ENCODE measurements at places on chromosomes 2 and 18.

- DNase-seq: no peak
These were observed 64.1 kb downstream of the TANC1 start for GRCh38 chr2:159032580-159032979.

DNA sequence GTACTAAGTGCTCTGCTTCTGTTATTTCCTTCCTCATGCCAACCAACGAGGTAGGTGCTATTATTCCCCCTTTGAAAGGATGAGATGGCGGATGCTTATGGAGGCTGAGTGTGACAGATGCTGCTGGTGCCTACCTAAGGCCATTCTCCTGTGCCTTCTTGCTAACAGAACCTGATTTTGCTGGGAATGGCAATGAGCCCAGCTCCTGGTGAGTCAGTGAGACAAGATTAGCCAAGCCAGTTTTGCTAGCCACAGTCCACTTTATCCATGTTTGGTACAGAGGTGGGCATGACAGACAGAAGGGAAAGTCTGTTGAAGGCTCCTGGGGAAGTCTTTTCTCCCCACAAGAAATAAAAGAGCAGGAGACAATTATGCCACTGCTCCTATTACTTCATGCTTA is 43.7 kb upstream of the TMEM163 start:
- DNase-seq: no peak

DNA sequence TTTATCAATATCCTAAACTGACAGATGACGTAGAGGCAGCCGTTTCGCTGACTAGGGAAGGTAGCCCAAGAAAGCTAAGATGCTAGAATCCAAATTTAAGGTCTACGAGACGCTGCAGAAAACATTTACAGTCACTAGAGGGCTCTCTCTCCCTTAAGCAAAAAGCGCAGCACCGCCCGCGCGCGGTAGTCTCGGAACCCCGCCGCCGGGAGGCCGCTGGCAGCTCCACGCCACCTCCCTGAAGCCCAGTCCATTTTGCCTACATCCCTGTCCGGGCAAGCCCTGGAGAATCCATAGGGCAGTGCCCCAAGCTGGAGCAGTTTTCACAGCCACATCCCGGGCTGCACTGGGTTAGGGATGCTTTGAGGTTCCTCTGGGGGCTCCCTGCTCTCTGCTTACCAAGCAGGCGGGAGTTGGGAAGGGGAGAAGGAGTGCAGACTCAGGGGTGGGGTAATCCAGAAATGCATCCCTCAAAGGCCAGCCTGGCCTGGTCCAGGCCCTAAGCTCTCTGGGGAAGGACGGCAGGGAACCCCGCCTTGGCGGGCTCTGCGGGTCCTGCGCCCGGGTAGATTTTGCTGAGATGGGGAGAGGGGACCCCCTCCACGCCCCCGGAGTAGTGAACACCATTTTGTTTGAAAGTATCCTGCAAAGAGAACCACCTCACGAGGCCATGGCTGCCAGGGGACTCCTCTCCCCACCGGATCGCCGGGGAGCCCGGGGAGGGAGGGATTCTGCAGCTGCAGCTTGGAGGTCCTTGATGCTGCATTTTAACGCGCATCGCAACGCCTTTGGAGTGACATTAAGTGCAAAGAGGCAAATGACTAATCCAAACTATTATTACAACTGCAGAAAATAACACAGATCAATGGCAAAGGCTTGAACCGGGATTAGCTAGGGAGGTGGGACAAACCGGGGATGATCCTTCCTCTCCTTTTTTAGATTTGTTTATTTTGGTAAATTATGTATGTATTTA is 1.3 kb upstream of the DPYSL5 start:
- peak; percentile 80 for DNase-seq

GRCh38 chr2:132519566-132519965 is 103.0 kb downstream of the GPR39 start:
- no peak for DNase-seq

DNA sequence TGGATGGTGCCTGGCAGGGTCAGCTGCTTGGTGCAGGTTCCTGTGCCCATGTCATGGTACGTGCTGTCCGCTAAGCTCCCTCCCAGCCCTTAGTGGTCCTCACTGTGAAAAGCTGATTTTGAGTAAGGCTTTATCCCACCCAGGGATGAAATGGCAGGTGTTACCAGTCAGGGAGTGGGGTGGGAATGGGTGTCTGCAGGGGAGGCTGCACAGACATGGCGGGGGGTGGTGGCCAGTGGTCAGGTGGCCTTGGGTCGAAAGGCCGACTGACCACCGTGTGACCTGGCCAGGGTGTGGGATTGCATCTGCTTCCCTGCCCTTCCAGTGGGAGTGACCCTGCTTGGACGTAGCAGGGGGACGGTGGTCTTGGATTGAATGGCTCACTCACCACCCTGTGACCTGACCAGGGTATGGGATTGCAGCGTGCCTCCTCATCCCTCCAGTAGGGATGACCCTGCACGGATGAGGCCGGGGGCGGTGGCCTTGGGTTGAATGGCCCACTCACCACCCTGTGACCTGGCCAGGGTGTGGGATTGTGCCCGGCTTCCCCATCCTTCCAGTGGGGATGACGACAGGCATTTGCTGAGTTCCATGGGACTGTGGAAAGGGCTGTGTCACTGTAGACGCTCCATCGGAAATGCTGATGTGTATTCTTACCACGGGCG is 29.8 kb downstream of the AGAP1 start:
- no peak for DNase-seq

GRCh38 chr2:52117299-52117698 is 1085.4 kb upstream of the NRXN1 start:
- no peak for DNase-seq

DNA sequence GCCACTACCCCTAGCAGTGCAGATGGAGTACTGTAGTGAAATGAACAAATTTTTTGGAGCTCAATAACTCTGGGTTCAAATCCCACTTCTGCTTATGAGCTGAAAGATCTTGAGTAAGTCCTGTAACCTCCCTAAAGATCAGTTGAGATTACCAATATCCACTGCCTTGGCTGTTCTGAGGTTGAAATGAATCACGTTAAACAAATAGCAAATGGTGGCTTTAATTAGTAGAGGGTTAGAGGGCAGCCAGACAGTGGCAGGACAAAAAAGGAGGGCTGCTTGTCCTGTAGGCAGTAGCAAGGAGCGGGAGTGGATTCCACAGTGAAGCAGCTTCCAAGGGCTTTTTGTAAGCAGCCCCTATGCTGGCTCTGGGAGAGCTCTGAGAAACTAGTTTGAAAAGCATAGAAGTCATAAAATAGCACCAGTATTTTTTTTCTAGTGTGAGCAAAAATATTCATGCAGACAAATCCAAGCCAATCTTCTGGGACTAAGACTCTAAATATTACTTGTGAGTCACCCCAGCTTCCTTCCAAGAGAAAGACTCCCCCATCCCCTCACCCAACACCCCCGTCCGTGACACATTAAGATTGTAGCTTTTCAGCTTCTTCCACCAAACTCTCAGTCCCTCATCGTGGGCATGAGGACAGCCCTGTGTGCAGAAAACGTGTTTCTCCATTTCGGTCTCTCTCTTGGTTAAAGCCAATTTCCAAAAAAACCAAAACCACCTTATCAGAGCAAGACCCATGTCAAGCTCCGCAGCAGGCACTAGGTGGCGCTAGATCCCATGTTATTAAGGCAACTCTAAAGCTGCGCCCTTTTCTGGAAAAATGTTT is 123.5 kb upstream of the LGALSL start:
- DNase-seq: peak; percentile 85

DNA sequence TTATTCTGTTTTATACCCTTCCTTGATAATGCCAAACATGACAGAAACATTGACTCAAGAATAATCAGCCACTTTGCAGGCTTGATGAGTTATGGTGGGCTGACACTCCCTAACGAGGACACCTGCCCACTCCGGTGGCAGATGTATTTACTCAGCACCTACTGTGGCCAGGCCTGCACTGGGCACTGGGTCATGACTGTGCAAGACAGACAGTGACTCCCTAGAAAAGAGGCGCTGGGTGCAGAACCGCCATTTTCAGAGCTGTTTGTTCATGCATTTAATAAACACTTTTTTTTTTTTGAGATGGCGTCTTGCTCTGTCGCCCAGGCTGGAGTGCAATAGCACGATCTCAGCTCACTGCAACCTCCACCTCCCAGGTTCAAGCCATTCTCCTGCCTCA is 32.5 kb downstream of the SNED1 start:
- no peak for DNase-seq

- no peak for DNase-seq
These were observed 638 bp downstream of the CEP192 start for GRCh38 chr18:12991821-12992179.

DNA sequence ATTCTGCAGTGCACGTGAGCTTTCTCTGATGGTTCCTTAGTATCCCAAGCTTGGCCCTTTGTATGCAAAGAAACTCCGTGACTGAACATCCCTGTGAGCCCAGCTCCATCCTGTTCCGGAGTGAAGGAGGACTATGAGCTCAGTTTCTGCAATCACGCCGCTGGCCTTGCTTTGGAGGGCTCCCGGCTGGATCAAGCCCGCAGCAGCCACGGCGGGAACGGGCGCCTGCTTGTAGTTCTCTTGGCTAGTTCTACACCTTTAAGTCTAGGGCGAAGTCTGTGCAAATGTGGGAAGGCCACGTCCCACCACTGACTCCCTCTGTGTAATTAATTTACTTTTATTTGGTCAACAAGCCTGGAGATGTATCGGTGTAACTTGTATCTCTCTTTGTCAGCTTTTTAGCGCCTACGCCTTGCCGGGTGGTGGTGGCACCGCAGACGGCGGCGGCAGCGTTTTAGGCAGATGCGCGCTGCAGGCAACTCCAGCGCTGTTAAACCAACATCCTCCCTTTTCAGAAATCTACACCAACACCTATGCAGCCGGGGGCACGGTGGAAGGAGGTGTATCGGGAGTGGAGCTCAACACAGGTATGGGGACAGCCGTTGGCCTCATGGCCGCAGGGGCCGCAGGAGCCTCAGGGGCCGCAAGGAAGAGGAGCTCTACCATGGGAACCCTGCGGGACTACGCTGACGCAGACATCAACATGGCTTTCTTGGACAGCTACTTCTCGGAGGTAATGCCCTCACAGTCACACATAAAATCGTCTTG is 34.3 kb downstream of the DSG4 start:
- no peak for DNase-seq

GRCh38 chr2:71389384-71390072 is 57.9 kb downstream of the ZNF638 start:
- DNase-seq: no peak

DNA sequence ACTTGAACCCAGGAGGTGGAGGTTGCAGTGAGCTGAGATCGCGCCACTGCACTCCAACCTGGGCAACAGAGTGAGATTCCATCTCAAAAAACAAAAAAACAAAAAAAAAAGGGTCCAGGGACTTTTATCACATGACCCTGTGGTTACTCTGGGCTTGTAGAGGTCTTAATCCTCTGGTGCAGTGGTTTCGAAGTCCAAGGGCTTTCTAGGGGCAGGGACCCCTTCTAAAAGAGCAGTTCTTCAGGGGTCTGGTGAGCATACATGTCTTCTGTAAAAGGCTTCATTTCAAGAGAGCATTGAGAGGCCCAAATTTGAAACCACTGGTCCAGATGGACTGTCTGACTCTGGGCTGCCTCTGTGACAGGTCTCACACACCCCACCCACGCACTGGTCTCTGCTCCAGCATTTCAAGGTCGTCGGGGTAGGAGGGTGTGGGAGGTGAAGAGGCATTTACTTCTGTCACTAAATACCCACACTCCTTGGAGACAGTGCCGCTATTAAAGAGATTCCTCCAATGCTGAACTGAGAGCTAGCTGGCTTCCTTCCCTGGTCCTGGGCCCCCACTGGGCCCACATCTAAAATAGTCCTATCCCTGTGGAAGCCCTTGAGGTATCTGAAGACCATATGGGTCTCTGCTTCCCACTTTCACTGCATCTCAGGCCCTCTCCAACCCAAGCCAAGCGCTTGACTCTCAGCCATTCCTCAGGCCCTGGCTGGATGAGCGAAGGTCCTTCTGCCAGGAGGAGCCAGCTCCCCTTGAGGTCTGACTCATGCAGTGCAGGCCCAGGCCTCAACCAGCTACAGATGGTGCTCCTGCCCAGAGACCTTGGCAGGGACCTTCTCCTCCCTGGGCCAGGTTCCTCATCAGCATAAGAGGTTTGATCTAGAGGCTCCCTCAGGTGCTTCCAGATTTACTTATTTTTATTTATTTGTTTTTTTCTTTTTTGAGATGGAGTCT is 44.8 kb downstream of the PAX8 start:
- DNase-seq: peak; percentile 11

DNA sequence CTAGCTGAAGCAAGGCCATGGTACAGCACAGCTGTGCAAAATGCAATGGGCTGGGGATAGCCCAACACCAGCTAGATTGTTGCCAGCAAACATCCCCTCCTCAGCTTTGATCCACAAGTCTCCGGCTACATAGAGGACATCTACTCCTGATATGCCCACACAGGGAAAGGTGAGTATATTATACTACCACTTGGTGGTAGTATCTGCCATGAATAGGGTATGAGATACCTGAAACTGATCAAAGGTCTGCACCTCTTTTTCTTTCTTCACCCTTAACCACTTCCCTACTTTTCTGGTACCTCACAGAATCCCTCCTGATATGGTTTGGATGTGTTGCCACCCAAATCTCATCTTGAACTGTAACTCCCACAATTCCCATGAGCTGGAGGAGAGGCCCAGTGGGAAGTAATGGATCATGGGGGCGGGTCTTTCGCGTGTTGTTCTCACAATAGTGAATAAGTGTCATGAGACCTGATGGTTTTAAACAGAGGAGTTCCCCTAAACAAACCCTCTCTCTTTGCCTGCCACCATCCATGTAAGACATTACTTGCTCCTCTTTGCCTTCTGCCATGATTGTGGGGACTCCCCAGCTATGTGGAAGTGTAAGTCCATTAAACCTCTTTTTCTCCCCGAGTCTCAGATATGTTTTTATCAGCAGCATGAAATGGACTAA is 279.6 kb downstream of the TXNL1 start:
- DNase-seq: peak; percentile 28

DNA sequence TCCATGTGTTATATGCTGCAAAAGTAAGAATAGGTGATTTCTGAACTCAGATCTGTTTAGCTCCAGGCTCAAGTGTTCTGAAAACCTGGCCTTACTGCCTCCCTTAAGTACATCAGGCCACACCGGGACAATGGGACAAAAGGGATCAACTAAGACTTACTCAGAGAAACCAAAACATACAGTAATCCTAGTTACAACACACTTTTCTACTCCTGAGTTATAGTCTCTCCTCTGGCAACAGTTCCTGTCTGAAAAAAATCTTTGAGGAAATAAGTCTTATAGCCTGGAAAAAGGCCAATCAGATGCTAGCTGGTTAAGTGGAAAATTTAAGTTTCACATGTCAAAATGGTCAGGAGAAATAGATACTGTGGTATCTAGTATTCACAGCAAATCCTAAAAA is 5.6 kb downstream of the METTL5 start:
- no peak for DNase-seq

DNA sequence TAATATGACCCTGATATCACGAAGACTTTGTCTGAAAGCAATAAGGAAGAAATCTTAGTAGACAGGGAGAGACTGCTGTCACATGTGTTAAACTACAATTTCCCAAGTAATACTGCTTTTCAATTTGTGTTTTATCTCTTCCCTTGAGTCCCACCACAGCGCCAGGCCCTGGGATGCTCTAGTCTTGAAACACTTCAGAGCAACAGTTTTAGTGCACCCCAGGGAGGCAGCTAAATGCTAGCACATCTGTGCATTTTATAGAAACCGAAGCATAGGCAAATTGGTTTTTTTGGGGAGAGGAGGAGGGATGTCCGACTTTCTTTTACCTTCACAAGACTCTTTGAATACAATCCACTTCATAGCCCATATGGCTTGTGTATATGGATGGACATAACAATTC is 550.0 kb upstream of the SYT4 start:
- no peak for DNase-seq

- DNase-seq: no peak
These were observed 96.7 kb downstream of the ZNF516 start for GRCh38 chr18:76398295-76398694.
